ENCODE measurements at places on chromosomes 2 and 18.

GRCh38 chr2:162917626-162918025 is 79.1 kb upstream of the KCNH7 start:
- DNase-seq: no peak

DNA sequence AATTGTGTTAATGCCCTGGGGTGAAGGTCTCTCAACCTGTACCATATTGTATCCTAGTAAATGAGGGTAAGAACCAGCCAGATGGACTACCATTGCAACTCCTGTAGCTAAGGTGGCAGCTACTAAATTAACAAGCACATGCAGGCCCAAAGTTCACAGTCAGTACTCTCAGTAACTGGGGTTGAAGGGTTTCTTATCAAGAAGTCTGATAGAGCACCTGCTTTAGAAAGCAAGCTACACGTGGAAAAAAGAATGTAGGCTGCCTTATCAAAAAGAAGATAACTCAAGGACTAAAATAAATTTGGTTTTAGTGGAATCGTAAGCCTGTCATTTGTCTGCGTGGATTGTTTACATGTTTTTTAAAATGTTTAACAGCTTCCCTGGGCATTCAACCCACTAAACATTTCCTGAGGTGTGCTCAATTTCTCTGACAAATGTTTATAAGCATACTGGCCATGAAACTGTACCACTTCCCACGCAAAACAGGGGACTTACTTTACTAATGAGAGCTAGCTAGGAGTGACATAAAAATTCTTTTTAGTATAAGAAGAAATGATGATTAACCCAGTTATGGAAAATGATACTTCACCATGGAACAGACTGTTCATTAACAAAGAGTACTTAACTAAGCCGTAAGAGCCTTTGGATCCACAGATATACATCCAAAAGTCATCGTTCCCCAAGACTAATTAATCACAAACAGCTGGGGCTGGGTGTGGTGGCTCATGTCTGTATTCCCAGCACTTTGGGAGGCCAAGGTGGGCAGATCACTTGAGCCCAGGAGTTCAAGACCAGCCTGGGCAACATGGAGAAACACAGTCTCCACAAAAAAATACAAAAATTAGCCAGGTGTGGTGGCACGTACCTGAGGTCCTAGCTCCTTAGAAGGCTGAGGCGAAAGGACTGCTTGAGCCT is 36.5 kb downstream of the LPIN2 start:
- no peak for DNase-seq

GRCh38 chr2:28950941-28951630 is 30.0 kb upstream of the TOGARAM2 start:
- no peak for DNase-seq

GRCh38 chr2:26816893-26817292 is 31.0 kb downstream of the CENPA start:
- peak; percentile 47 for DNase-seq

DNA sequence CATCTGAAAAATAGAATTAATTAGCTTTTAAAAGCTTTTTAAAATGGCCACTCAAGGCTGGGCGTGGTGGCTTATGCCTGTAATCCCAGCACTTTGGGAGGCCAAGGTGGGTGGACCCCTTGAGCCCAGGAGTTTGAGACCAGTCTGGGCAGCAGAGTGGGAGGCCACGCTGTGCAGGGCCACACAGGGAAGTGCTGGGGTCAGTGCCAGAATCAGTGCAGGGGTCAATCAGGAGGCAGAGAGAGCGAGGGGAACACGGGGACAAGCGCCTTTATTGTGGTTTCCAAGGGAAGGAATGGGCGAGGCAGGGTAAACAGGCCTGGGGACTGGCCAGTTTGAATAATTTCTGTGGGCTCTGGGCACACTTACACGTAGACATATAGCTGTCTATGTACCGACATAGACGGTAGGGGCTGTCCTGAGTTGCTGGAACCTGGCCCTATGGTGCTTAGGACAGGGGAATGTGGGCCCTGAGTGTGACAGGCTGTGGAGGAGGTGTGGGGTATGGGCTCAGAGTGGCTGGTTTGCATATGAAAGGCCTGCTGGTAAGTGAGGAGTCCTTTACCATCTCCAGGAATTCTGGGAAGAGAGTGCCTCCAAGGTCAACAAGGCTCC is 42.9 kb downstream of the DYSF start:
- no peak for DNase-seq

- peak; percentile 83 for DNase-seq
These were observed 2.1 kb upstream of the SPIRE1 start for GRCh38 chr18:12659904-12660605.

DNA sequence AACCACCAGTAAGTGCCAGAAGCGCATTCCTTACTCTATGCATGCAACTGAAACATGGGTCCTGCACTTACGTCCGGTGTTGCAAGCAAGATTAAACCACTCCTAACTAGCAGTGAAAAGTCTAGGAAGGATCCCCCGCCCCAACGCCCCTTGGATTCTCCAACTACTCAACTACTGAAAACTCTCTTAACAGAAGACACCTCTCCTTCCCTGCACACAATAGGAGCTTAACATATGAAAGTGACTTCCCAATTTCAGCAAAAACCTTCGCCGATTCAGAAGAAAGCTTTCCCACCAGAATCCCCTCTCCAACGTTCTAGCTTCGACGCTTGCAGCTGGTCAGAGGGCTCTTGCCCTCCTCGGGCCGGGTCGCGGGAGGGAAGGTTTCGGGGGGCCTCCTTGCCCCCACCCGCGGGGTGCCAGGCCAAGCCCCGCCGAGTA is 578 bp downstream of the IWS1 start:
- no peak for DNase-seq

DNA sequence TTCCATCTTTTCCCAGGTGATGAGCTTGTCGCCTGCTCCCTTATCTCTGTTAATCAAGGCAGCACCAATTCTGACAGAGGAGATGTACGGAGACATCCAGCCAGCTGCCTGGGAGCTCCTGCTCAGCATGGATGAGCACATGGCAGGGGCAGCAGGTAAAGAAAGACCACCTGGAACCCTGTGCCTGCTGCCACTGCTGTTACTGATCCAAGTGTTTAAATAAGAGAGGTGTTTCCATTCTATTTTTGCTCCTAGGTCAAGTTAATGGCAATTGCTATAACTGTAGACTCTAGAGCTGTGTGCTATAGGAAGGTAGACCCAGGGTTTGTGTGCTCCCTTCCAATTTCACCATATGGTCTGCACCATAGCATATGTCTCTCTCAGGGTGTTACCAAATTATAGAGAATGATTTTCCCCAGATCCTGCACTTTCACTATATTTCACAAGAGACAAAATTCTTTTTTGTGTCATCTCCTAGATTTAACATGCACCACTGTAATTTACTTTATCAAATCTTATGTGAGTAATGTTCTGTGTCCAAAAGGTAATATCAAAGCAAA is 88.6 kb upstream of the RPE start:
- no peak for DNase-seq

GRCh38 chr18:79476918-79477571 is 81.3 kb downstream of the NFATC1 start:
- no peak for DNase-seq

DNA sequence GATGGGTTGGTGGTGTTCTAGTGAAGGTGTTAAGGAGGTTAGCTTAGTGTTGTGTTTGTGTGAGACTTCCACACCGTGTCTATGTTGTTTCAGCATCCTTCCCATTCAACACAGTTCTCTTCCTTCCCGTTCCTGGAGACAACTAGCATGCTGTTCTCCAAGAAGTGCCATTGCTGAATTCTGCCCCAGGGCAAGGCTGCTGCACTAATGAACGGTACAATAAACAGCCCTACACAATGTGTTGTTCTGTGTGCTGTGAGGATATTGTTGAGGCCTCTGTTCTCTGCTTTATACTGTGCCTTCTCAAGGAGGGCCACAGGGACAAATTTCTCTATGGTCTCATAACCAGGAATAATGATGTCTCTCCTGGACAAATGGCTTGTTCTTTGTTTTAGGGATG is 39.8 kb upstream of the ZEB2 start:
- DNase-seq: no peak

DNA sequence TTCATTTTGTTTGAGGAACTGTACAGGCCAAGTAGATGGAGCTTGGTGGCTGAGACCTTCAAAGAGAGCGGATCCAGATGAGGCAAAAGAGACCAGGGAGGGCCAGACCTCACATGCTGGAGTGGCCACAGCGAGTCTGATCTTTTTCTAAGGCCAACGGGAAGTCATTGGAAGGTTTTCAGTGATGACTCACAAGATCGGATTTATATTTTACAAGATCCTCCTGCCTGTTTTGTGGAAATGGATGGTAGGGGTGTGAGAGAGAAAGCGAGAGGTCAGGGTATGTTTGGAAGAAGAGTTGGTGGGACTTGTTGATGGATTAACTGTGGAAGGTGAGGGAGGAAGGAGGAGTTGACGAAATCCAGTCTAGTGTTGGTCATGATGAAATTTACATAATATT is 44.6 kb upstream of the TUBA3D start:
- DNase-seq: no peak

GRCh38 chr2:217836901-217837491 is 165.8 kb downstream of the TNS1 start:
- no peak for DNase-seq

DNA sequence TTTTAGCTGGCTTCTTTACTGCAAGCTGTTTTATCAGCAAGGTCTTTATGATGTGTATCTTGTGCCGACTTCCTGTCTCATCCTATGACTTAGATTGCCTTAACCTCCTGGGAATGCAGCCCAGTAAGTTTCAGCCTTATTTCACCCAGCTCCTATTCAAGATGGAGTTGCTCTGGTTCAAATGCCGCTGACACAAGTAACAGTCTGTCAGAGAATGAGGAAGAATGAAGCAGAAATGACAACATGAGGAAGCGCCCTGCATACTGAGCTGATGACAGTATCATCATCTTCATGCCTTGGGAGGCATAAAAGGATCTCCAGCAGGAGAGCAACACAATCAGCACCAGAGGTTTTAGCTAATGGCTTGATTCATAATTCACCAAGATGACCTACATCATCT is 309.4 kb downstream of the NBAS start:
- DNase-seq: no peak

DNA sequence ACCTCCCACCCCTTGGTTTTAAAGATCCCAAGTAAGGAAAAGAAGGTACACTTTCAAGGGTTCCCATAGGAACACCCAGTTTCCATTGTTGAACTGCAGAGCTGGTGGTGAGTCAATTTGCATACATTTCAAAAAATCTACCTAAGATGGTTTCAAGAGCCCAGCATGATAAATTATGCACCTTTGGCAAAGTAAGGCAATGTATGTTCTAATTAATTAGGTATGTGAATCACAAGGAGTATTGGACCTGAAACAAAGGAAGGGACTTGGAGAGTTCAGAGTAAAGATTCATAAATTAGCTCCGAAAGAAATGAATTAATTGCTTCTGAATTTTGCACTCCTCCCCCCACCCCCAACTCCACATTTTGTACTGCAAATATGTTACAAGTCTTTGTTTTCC is 459.7 kb downstream of the LRATD1 start:
- no peak for DNase-seq

DNA sequence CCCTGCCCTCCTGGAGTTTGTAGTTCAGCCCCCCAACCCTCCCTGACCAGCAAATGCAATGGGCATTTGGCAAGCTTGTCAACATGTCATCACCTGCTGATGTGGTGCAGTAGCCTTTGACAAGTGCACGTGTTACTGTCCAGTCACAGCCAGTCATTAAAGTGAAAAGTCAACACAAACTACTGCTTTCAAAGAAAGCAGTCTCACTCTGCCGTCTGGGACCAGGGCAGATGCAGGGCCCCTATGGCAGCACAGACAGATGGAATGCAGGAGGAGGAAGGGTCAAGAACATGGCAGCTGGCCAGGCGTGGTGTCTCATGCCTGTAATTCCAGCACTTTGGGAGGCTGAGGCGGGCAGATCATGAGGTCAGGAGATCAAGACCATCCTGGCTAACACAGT is 222.4 kb upstream of the OSR1 start:
- no peak for DNase-seq

DNA sequence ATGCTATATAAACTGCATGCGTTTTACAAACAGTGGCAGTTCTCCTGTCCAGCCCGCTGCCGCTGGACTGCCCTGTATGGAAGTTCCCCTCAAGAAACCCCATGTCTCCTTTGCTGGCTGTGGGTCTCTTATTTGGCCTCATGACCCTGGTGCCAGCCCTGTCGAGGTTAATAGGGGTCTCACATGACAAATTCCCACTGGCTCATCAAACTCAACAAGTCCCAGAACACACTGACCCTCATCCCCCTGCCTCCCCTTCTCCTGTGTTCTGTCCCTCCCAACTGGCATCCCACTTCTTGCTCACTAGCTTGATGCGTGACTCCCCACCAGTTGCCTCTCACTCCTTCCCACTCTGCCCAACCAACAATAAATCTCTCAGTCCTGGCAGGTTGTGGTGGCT is 137.6 kb upstream of the HS6ST1 start:
- DNase-seq: no peak

DNA sequence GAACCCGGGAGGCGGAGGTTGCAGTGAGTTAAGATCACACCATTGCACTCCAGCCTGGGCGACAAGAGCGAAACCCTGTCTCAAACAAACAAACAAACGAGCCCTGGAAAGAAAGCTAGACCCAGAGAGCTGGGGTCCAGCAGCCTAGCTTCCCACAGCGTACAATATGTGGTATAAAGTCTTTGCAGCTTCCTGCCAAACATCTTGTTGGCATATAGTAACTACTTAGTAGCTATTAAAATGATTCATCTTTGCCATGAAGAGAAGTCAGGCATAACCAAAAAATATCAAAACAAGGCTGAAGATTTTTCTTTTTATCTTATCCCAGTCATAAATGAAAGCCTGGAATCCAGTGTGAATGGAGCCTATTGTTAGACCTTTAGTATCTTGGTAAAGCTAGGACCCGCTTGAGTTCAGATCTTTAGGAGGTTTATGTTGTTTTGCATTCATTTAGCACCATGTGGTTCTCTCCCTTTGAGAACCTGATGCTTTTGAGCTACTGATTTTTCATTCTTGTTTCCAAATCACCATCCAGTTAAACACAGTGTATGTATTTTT is 139.7 kb upstream of the NOSTRIN start:
- DNase-seq: peak; percentile 4

DNA sequence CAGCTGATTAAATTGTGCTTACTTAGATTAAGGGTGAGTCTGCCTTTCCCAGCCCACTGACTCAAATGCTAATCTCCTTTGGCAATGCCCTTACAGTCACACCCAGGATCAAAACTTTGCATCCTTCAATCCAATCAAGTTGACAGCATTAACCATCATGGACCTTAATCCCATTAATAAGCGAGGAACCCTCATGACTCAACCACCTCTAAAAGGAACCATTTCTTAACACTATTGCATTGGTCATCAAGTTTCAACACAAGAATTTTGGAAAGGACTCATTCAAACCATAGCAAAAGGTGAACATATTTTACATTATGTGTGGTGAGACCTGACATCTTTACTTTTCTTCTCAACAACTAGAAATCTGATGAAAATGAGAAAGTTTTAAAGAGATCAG is 187.0 kb downstream of the OSR1 start:
- no peak for DNase-seq

- no peak for DNase-seq
These were observed 1334.4 kb upstream of the CELF4 start for GRCh38 chr18:38900031-38900430.

- DNase-seq: no peak
These were observed 148.6 kb upstream of the KCNJ3 start for GRCh38 chr2:154549869-154550268.

DNA sequence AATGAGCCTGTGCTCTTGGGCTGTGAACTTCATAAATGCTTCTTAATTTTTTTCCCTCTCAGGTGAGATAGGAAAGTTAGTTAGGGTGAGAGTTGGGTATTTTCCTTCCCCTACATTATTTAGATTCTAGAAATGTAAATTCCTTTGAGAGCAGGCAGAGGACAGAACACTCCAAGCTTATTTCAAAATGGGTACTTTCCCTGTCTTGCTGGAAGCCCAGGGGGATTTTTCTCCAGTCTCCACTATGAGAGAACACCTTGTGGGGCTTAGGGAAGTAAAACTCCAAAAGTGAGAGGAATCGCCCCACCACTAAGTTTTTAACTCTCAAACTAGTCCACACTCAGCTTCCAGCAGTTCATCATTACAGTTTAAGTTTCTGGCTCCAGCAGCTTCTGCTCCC is 253.2 kb upstream of the CTAGE1 start:
- no peak for DNase-seq
